ENCODE measurements at places on chromosomes 1 and 21.
A peak's percentile ranks its signal among the peaks of the same experiment; 100 is the strongest.

GRCh38 chr21:38858026-38858811 lies 52.5 kb downstream of the ETS2 start:
- no peak for DNase-seq

GRCh38 chr1:174044418-174045222 lies 22.5 kb upstream of the RC3H1 start:
- DNase-seq, result no peak

- no peak for DNase-seq
Observed at GRCh38 chr1:90132306-90132705, 137.4 kb downstream of the ZNF326 start.

- no peak for DNase-seq
Observed at GRCh38 chr1:48214820-48215219, 7.7 kb upstream of the SLC5A9 start.

DNA sequence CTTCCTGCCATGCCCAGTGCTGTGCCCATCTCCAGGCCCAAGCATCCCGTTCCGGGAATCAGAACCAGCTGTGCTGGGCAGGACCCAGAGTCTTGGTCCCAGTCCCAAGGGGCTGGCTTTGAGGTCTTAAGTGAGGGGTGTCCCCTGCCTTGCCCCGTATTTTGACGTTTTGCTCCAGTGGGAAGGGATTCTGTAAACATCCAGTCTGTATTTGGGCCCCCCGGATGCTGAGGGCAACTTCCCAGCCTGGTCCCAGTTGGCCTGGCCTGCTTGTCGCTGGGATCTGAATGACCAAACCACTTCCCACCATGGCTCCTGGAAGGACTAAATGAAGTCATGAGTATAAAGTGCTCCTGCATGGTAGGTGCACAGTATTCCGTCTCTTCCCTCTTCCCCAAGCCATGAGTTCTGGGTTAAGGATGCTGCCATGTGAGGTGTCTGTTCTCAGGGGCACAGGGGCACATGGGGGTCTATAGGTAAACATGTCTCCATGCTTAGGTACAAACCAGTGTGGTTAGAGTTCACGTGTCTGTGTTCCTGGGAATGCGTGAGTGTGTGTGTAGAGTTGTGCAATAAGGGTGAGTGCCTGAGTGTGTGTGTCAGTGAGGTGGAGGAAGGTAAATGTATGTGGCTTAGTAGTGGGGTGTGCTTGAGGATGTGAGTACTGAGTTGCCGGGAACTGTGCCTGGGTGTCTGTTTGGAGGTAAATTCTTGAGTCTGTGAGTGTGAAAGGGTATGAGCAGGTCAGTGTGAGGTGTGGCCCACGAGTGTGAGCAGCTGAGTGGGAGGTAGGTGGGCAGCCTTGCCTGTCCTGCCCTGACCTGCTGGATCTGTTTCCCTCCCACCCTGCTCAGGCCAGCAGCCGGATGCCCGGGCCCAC lies 1.5 kb downstream of the B4GALT2 start:
- DNase-seq, result no peak

- DNase-seq, result no peak
Observed at GRCh38 chr21:20642681-20643080, 355.5 kb upstream of the NCAM2 start.

DNA sequence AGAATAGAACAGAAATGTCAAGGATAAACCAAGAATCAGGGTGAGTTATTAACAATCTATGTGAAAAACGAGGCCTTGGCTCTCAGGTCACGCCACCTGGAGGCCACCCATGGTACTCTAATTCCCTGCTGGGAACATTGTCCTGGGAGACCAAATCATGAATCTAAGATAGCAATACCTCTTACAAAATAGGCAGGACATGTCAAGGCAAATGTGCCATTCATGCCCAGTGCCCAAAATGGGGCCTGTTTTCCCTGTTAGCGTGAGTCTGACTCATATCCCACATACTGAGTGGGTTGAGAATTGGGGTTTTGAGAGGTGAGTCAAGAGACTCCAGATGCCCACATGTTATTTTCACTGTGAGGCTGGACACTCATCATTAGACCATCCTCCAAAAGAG lies 380.8 kb downstream of the HHIPL2 start:
- peak; percentile 50 for DNase-seq

All from kidney glomerular epithelial cell (primary cell).